ENCODE measurements at places on chromosomes 7 and 10.

- no peak for DNase-seq
Observed at GRCh38 chr7:1021366-1021765, 23.0 kb upstream of the GPR146 start.

- DNase-seq: no peak
Observed at GRCh38 chr10:78420946-78421735, 387.5 kb downstream of the RPS24 start.

DNA sequence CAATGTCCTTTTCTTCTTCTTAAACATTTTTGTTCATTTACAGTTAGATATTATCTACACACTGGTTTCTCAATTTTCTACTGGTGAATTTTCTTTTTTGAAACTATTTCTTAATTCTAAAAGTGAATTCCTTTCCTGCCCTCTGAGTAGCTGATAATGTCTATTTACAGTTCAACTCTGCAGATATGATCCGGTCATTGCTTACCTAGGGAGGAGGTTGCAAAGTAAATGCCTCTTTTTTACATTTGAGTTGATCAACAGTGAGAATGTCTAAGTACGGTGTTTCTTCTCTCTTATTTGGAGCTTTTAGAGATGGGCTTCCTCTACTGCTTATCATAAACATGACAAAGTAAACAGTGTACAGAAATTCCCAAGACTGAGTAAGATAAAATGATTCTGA is 20.6 kb upstream of the ORC5 start:
- no peak for DNase-seq

DNA sequence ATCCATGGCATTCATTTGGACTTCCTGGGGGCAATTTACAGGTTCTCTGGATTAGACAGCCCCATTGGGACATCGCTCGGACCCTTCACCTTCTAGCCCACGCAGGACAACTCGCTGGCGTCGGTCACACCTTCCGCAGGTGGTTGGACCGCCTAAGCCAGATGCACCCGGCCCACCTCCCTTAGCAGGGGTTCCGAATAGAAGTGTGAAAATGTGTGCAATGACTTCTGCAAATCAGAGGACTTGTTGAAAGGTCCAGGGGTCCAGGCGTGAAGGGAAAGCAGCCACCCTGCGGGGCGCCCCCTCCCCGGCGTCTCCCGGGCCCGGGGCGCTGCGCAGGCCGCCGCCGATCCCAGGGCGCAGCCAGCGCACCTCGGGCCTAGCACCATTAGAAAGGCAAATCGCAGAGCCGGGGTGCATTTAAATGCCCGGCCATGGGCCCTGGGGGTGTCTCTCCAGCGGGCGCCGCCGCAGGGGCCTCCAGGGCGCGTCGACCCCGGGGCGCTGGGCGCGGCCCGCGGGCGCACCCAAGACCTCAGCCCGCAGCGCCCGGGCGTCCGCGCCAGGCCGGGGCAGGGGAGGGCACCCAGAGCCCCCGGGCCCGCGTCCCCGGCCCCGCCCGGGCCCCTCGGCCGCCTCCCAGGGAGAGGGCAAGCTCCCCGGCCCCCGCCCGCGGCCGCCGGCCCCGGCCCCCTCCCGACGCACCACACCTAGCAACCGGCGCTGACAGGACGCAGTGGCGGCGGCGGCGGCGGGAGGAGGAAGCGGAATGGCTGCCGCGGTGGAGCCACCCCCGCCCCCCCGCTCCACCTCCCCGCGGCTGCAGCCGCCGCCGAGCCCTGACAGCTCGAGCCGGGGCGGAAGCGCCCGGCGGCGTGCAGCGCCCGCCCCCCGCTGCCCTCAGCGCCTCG is 1.2 kb downstream of the JAZF1 start:
- peak; percentile 55 for DNase-seq

DNA sequence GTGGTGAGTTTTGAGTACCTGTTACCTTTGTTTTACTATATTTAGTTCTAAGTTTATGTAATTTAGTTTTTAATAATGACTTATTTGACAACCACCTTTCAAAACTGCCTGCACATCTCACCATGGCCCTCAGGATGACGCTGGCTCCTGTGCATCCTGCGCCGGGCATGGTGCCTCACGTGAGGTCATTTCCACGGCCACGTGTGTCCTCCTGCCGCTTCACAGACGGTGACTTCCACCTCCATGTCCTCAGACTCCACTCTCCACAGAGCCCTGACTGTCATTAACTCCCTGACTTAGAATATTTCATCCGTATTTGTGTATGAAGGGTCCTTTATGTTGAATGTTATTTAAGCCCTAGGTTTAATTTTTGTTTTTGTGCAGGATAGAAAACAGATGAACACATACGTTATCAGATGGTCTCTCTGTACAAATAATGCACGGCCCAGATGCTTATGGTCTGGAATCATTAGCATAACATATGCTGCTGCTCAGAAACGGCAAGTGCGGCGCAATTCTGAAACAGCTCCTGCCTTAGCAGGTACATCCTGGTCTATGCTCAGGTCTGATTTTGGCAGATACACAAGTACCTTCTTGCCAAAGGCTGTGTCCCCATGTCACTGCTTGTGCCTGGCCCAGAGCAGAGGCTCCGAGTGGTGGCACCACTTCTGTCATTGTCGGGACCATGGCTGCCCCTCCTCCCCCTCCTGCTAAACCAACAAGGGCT is 155.8 kb downstream of the WDR37 start:
- no peak for DNase-seq

DNA sequence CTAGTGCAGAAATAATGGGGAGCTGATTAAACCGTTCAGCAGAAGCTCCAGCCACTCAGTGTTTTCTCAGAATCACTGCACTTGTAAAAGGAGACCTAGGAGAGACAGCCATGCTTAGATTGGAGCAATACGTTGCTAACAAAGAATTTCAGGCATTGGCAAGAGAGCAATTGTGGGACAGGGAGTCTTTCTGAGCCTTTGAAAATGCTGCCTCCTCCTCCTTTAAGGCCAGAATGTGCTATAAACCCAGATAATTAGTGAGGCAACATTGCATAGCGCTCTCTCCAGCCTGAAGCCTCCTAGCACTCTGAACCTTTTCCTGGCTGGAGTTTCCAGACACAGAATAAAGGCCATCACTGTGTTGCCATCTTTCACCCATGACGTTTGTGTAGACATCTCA is 18.5 kb upstream of the PTPRN2 start:
- DNase-seq: no peak

GRCh38 chr7:124784879-124785818 is 19.6 kb upstream of the GPR37 start:
- no peak for DNase-seq

- DNase-seq: no peak
Observed at GRCh38 chr7:38413784-38414183, 140.3 kb upstream of the TARP start.

GRCh38 chr7:4683043-4683883 is 1.2 kb downstream of the FOXK1 start:
- no peak for DNase-seq

- DNase-seq: no peak
Observed at GRCh38 chr7:148480479-148481146, 110.0 kb upstream of the C7orf33 start.

GRCh38 chr7:158025686-158026600 is 561.7 kb downstream of the PTPRN2 start:
- no peak for DNase-seq

- DNase-seq: no peak
Observed at GRCh38 chr7:184294-185264, 7.8 kb upstream of the FAM20C start.

- no peak for DNase-seq
Observed at GRCh38 chr10:107701943-107702342, 537.4 kb upstream of the SORCS1 start.

GRCh38 chr10:111323389-111323966 is 246.6 kb downstream of the ADRA2A start:
- DNase-seq: no peak

DNA sequence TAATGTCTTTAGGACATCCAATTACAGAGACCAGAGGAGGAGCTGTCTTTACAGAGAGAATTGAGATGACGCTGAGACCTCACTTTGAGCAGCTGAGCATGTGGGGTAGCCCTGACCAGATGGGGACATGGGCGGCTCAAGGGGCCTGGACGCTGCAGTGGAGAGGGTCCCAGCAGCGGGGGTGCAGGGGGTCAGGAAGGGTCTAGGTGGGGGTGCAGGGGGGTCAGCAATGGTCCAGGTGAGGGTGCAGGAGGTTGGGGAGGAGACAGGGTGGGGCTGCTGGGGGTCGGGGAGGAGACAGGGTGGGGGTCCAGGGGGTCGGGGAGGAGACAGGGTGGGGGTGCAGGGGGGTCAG is 43.2 kb upstream of the CFAP46 start:
- DNase-seq: no peak

GRCh38 chr10:112701211-112701877 is 248.7 kb upstream of the TCF7L2 start:
- DNase-seq: no peak

GRCh38 chr7:32158751-32159745 is 88.8 kb upstream of the PDE1C start:
- DNase-seq: no peak

GRCh38 chr7:71459132-71459531 is 327.2 kb downstream of the GALNT17 start:
- DNase-seq: no peak

DNA sequence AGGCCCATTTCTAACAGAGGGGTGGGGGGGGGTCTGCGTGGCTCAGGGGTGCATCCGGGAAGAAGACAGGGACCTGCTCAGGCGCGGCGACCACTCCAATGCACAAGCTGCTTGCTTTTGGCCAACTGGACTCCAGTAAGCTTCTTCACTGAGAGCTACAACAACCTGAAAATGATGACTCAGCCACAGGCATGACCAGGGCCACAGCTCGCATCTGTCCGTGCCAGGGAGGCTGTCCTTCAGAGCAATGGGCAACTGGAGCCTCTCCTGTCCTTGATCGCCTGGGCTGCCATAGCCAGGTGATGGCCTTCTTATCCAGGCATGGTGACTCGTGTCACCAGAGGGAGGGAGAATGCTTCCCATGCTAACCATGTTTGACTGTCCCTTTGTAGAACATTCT is 81.6 kb upstream of the RNF32 start:
- DNase-seq: no peak

DNA sequence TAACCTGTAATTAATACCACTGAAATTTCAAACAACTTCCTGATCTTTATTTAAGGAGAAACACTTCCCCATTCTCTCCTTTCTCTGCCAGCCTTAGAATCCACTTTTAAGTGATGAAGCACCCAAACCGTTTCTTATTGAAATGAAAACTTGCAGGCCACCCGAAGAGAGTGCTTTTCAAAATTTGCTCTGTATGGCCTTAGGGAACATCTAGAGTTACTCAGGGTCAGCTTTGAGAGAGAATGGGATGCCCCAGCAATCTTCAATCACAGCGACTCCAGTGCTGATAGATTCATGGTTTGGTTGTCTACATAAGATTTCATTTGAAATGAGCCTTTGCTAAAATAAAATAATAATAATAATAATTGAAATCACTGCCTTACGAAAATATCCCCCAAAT is 323.1 kb downstream of the PCLO start:
- no peak for DNase-seq

- no peak for DNase-seq
Observed at GRCh38 chr10:17174626-17175025, 26.8 kb downstream of the TRDMT1 start.

DNA sequence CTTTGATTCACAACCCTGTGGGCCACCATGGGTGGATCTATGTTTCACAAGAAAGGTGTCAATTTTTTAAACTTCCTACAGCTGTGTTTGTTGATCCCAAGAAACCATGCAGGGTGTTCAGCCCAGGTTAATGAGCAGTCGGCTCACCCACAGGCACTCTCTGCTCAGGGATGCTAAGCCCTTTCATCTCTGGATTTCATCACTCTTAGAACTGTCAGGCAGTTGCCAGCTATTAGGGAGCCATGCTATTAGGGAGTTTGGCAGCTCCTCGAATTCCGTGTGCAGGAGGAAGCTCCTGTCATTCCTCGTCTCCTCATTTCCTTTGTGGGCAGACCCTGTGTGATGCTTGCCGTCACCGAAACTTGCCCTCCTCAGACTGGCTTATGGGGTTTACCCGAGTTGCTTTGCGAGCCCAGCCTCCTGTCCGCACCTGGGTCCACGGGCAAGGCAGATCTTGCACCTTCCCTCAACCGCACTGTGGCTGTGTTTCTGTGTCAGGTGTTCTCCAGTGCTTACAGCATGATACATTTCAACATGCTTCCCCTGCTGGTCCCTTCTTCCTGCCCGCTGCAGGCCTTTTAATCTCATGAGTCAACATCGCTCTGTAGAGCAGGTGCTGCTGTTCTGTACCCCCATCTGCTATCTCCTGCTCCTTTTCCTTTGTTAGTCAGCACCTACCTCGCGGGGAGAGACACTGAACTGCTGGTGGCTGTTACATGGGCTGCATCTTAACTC is 509.8 kb downstream of the SUGCT start:
- DNase-seq: no peak

DNA sequence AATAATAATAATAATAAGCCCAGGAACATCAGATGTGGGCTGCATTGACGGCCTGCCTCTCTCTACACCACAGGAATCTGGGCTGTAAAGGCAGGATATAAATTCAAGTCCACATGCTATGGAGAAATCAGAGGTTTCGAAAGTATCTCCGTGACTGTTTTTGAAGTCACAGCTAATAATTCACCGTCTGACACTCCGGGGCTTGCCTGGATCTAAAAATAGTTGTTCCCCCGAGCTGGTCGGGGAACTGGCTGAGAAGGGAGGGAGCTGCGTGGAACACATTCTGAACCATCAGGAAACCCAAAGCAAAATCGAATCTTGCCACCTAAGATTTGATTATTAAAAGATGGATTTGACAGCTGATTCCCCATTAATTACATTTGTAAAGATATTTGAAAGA is 35.4 kb downstream of the KLF6 start:
- DNase-seq: no peak

DNA sequence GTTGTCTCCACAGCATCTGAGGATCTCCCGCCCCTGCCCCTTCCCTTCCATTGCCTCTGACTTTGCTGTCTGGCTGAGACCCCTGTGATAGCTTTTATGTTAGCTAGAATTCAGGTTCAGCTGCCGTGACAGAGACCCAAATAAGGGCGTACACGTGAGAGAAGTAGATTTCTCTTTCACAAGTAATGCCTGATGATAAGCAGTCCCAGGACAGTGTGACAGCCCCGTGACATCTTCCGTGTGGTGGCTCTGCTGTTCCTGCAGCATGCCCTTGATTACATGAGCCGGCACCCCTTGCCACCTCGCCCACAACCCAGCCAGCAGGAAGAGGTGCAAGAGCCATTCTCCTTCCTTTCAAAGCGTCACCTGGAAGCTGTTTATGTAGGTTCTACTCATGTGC is 130.9 kb upstream of the PODXL start:
- no peak for DNase-seq

DNA sequence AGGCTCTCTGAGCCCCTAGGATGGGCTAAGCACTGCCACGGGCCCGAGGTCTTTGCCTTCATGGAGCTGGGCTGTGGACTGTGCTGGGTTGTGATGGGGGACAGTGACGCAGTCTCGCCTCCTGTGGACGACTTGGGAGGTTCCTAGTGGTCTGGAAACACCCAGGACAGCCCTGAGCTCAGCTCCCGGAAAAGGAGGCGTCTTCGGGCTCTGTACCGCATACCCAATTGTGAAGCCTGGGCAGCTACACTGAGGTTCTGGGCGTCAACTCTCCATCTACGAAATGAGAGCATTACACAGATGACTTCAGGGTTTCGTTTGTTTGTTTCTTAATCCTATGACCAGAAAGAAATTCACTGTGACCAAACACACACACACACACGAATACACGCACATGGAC is 79.6 kb upstream of the KAT6B start:
- no peak for DNase-seq

Data from stimulated activated CD8-positive, alpha-beta memory T cell treated with anti-CD3 and anti-CD28 coated beads, Interleukin-4, amount 100 ng/mL, for 1 hour (primary cell).